ENCODE measurements at places on chromosomes 6 and 20. TPM values are rescaled to one million over a fixed set of nuclear protein-coding genes. Genes with fewer than 3 reads are reported as not detected.

DNA sequence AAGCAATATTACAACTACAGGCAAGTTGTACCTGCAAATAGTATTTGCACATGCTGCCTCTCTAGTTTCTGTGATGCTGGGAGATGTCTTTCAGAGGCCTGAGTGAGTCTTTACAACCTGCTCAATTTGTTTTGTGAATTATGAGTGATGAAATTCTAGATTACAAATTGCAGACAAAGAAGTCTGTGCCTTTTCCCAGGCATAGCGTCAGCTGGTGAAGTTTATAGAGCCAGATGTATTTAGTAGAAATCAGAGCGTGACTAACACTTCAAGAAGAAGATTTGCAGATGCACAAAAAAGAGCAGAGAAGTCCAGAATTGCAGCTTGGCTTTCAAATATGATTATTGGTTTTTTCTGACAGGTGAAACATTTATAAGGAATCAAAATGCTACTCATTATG is 289.9 kb downstream of the PLCB1 start:
- DNase-seq: no peak

DNA sequence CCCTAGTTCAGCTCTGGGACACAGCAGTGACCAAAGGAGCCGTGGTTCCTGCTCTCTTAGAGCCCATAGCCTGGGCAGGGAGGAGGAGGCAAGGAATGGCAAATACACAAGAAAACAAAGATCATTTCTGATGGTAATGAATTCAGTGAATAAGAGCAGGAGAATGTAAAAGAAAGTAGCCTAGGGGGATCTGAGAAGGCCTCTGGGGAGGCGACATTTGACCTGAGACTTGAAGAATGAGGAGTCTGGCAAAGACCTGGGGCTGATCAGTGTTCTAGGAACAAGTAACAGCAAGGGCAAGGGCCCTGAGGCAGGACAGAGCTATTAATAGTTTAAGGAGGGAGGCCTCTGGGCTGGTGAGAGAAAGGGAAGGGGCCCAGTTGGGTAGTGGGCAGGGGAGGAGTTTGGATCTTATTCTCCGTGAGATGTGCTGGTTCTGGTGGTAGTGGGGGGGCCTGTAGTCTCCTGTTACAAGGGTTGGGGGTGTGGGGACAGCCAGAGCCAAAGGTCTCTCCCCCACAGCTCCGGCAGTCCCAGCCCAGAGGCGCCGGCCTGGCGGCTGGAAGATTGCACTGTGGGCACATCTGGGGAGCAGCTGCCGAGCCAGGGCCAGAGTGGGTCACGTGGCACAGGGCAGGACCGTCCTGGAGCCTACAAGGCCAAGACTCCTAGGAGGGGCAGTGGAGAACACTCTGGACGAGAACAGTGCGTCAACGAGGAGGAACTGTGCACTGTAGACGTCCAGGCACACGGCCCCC is 9.3 kb upstream of the ID1 start:
- DNase-seq: no peak

- no peak for DNase-seq
Observed at GRCh38 chr6:11207199-11207968, 25.1 kb downstream of the NEDD9 start.

DNA sequence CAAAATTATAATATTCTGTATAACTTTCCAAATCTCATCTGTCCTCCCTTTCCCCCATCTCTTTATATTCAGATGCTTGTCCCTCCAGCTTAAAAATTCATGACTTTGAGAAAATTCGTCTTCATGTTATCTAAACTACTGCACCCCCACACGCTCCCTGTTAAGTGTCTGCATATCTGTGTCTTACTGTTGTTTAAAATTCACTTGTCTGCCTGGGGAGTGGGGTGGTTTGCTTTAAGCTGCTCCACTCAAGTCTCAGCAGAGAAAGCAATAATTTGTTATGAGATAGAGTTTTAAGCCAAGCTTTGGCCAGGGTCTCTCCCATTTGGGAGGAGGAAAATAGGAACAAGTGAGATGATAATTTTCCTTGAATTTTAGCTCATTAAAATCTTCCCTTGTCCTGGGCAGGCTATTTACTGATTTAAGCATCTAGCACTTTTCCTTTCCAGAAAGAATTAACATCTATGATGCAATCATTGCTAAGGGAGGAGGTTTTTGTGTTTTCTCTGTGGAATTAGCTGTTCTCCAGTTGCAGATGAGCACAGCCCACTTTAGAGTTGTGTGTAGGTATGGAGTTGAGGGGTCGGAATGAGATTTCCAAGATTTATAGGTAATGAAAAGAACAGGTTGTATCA is 36.8 kb downstream of the MTHFD1L start:
- DNase-seq: no peak

DNA sequence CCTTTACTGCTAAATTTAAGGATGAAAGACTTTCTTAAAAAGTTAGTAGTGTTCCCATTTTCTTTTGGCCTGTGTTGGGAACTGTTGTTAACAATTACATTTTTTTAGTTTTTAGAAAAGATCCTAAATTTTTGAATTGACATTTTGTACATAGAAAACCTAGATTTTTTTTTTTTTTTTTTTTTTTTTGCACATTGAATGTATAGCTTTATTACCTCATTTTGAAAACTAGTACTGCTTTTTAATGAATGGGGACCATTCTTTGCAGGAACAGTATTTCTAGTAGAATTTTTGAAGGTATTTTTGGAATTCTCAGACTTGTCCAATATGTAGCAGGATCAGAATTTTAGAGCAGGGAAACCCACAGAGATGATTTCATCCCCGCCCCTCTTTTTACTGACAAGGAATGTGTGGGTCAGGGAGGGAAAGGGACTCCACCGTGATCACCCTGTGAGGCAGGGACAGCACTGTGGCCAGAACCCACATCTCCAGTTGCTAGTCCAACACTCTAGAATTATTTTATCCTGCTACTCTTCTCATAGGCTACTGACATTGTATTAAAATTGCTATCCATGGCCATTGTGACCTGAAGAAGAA is 154.4 kb upstream of the SUPT3H start:
- no peak for DNase-seq

DNA sequence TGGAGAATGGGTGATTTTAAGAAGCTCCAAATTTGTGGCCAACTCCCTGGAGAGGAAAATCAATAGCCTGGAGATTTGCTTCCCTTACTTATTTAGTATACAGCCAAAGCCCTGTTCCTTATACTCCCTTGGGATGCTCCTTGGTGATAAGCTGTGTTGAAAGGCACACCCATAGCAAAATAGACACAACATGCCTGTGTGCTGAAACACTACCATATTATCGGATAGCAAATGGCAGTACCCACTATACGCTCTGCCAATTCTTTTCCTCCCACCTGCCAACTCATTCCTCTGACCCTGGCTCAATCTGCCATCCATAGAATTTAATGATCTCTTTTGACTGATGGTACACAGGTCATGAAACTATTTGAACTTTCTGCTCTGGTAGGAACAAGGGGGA is 98.2 kb downstream of the CLIC5 start:
- DNase-seq: no peak

GRCh38 chr20:61189534-61189933 is 62.5 kb upstream of the CDH4 start:
- DNase-seq: no peak

DNA sequence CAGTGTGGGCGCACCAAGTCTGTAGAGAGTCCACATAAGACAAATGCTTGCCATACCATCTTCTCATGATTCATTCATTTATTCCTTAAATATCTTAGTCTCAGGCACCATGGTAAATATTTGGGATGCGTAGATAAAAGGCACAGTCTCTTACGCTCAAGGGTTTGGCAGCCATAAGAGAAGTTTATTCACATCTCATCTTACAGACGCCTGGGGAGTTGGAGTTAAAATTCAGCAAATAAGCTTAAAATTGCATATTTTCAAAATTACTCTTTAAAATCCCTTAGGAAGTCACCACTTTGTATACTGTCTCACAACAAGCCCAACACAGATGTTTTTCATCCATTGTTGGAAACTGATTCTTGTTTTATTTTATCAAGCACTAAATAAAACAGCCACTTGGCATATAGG is 363.3 kb downstream of the KIF16B start:
- no peak for DNase-seq

DNA sequence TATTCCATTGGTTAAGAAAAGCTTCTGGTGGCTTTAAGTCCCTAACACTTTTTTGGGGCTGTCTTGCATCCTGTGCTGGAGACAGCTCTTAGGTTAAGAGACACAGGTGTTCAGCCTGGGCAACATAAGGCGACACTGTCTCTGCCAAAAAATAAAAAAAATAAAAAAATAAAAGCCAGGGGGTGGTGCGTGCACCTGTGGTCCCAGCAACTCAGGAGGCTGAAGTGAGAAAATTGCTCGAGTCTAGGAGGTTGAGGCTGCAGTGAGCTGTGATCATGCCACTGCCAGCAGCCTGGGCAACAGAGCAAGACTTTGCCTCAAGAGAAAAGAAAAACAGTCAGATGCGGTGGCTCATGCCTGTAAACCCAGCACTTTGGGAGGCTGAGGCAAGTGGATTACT is 55.6 kb upstream of the ZMYND8 start:
- DNase-seq: no peak

- no peak for DNase-seq
Observed at GRCh38 chr6:143689852-143690251, 12.1 kb downstream of the PHACTR2 start.

DNA sequence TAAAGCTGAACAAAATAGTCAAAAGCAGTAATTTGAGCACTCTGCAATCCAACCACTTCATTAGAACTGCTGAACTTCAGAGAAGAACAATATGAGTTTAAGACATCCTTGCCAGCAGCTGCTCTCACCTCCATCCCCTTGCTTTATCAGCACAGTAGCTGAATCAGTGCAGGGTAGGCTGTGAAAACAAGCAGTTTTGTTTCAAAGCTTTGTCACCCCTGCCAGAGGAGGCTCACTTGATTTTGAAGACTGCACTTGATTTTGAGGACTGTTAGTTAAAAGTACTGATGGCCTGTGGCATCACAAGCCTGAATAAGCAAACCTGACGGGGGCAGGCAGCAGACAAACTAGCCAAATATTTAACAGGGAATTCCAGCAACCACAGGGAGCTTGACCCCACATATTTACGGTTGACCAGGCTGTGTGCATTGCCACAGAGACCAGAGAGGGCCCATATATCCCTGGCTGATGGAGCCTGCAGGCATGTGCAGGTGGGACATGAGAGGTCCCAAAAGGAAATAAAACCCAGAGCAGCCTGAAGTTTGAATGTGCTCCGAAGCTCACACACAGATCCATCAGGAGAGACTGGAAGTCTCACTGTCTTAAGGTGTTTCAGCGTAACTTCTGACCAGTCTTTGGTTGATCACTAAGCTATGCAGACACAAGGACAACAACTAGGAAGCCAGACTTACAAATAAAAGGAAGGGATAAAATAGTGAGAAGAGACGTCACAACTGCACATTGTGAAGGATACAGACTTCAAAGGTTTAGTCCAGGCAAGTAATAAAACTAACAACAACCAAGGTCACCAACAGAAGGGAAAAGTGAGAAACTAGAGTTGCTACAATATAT is 97.4 kb downstream of the PDSS2 start:
- DNase-seq: no peak

- no peak for DNase-seq
Observed at GRCh38 chr6:5751525-5752390, 255.0 kb downstream of the NRN1 start.

DNA sequence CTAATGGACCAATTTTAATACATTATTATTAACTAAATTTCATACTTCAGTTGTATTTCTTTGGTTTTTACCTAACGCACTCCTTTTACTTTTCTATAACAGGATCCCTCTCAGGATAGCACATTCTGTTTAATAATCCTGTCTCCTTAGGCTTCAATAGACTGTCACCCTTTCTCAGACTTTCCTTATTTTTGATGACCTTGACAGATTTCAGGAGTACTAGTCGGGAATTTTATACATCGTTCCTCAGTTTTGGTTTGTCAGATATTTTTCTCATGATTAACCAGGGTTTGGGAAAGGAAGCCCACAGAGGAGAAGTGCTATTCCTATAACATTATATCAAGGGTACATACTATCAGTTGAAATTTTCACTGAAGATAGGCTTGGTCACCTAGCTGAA is 768.0 kb upstream of the GJE1 start:
- no peak for DNase-seq

DNA sequence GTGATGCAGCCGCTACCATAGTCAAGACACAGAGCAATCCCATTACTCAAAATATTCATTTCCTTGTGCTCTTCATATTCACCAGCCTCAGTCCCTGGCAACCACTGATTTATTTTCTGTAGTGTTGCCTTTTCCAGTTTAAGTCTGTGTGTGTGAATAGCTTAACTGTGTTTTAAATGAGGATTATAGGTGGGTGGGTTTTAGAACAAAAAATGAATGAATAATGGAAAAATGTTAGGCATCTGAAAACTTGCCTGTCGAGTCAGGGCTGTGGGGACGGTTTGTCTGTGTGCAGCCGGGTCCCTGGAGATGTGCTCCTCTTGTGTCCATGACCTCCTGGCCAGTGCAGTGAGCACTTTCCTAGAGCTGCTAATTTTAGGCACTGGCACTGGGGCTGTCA is 27.1 kb downstream of the BANF2 start:
- DNase-seq: no peak

- DNase-seq: no peak
Observed at GRCh38 chr20:51456511-51457509, 85.7 kb downstream of the NFATC2 start.

- no peak for DNase-seq
Observed at GRCh38 chr20:36259177-36260061, 23.1 kb downstream of the AAR2 start.

- DNase-seq: no peak
Observed at GRCh38 chr6:134357022-134357487, 39.1 kb upstream of the SGK1 start.

DNA sequence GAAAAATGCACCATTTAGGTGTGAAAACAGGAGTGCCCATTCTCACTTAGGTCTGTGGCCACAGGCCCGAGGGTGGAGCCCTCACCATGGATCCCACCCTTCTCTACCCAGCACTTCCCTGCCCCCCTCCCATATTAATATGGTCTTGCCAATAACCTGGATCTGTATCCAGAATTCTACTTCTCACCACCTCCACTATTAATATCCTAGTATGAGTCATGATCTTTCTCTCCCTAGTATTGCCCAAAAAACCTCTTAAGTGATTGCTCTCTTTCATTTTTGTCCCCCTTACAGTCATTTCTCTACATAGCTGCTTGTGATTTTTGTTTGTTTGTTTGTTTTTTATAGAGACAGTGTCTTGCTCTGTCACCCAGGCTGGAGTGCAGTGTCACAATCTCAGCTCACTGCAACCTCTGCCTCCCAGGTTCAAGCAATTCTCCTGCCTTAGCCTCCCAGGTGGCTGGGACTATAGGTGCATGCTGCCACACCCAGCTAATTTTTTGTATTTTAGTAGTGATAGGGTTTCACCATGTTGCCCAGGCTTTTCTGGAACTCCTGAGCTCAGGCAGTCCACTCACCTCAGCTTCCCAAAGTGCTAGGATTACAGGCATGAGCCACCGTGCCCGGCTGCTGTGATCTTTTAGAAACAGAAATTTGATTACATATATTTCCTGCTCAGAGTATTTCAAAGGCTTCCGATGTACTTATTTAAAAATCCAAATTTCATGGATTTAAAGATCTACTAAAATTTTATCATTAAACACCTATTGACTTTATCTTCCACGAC is 24.5 kb upstream of the TRDN start:
- no peak for DNase-seq

GRCh38 chr6:108581932-108582475 is 21.3 kb downstream of the FOXO3 start:
- no peak for DNase-seq

GRCh38 chr6:33851959-33852358 is 48.2 kb upstream of the MLN start:
- no peak for DNase-seq

GRCh38 chr6:46010771-46011170 is 4.9 kb downstream of the CLIC5 start:
- DNase-seq: no peak

The ZBTB12 gene
- 3.1 TPM for total RNA-seq

The CSNK2B gene
- 118 TPM for total RNA-seq

The TMEM217 gene
- total RNA-seq: 0.22 TPM

The MYT1 gene
- not detected for total RNA-seq

The SIRPD gene
- 0.23 TPM for total RNA-seq

The EFHC1 gene
- 8.6 TPM for total RNA-seq

The ELOVL4 gene
- 2.6 TPM for total RNA-seq
